ENCODE measurements at places on chromosomes 11 and 22. TPM values are rescaled to one million over a fixed set of nuclear protein-coding genes. Genes with fewer than 3 reads are reported as not detected.

The OR2AG2 gene
- total RNA-seq, result 0.05 TPM

The TRIM64 gene
- not detected for total RNA-seq

The DNAJB7 gene
- total RNA-seq, result not detected

DNA sequence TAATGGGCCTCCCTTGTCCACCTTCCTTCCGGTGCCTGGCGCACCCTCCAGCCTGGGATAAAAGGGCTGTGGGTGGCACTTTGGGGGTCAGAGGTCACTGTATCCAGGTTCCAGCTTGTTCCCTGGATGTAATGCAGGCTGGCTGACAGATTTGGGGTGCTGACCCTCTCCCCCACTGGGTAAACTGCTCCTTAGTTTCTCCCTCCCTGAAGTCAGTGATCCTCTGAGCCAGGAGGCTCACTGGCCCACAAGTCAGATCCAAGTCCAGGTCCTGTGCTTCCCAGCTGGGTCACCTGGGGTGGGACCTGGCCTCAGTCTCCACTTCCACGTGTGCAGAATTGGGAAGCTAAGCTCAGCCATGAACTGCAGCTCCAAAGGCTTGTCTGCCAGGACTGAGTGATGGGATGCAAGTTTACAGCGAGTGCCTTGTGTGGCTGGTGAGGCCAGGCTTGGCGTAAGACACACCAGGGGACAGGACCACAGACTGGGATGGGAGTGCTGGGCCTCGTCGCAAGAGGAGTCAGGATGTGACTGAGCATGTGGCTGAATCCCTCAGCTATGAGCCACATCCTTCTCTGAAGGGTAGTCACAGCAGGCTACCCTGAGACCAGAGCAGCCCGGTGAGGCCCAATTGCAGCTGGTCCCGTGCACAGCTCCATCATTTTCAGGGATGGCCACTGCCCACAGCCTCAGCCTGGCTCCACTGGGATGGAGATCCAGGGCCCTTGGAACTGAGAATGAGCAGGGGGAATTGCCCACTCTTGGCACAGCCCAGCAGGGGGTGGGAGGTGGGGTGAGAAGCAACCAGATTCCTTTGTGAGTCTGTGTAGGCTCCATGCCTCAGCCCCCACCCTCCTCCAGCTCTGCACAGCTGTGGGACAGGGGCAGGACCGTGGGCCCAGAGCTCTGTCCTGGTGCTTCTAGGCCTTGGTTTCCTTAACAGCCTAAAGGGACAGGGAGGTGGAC, 7.2 kb downstream of the SHISA8 start:
- DNase-seq, result no peak

GRCh38 chr11:64359712-64360445, 917 bp downstream of the RPS6KA4 start:
- no peak for DNase-seq

GRCh38 chr11:72684236-72684912, 10.2 kb upstream of the PDE2A start:
- no peak for DNase-seq

GRCh38 chr11:88689548-88690240, 352.2 kb upstream of the CTSC start:
- no peak for DNase-seq

DNA sequence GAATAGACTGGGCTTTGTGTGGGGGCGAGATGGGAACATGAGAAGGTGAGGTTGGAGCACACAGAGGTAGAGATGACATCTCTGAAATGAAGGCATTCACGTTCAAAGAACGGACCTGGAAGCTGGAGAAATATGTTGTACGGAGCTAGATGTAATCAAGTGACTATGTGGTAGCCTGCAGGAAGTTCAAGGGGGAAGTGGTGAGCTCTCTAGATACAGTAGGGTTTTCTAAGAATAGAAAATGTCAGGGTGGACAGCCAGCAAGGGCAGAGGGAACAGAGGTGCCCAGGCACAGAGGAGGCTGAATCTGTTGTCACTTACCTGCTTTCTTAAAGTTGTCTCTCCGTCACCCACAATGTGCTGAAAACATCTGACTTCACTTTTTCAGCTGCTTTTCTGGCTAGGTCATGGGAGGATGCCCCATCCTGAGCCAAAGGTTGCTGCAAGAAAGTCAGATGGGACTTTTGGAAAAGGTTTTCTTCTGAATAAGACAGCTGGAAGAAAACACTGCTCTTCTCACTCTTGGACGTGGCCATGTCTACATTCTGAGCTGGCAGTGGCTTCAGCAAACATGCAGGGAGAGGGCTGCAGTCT, 171.5 kb upstream of the B3GAT1 start:
- DNase-seq, result no peak

The C11orf21 gene
- 2.4 TPM for total RNA-seq

GRCh38 chr22:29265929-29266328, 1.9 kb downstream of the RHBDD3 start:
- DNase-seq, result no peak

The LRRC55 gene
- 2.0 TPM for total RNA-seq

- no peak for DNase-seq
Measured at GRCh38 chr11:69491071-69492031, 9.9 kb downstream of the LINC01488 start.

GRCh38 chr22:22883090-22883727, 4.4 kb upstream of the IGLL5 start:
- no peak for DNase-seq

DNA sequence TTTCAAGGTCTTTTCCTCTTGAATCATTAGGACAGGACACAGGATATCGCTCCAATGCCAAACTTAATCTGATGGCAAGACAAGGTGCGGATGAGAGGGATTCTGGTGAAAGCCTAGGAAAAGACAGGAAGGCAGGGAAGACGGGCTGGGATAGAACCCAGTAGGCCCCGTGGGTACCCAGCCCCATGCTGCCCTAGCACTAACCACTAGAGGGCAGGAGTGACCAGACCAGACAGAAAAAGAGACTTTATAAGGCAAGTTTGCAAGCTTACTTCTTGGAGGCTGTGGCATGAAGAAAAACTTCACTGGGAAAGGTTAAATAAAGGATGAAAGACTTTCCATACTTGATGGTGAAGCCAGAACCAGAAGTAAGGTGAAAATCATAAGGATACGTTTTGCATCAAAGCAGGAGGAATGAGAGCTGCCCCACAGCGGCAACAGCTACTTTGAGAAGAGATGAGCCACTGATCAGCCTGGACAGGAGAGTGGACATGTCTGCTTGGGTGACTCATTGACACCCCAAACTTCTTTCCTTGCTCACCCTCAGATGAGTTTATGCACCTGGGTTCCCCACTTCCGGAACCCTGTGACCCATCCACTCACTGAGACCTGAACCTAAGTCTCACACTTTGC, 39.8 kb downstream of the SYN3 start:
- DNase-seq, result no peak

GRCh38 chr11:70127653-70128434, 49.7 kb downstream of the ANO1 start:
- no peak for DNase-seq

DNA sequence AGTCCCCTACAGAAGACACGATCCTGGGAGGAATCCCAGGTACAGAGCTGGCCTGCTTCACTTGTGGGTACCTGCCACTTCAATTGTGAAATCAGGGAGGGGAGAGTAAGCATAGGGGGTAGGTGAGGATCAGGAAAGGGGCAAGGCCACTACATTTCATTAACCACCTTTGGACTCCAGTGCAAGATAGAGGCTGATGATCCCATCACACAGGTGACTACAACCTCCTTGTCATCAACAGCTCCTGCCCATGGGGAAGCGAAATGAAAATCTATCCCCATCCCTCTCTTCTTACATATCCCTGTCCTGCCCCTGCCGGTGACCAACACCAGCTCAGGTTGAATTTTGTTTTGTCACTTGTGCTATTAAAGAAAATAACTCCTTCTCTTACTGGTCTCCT, 64.7 kb upstream of the VPREB1 start:
- DNase-seq, result no peak

The TPBGL gene
- total RNA-seq, result 0.05 TPM

- DNase-seq, result no peak
Measured at GRCh38 chr11:15500643-15501042, 385.9 kb downstream of the INSC start.

The TYMP gene
- 97.3 TPM for total RNA-seq

GRCh38 chr22:40499209-40499623, 128.8 kb downstream of the SGSM3 start:
- no peak for DNase-seq

DNA sequence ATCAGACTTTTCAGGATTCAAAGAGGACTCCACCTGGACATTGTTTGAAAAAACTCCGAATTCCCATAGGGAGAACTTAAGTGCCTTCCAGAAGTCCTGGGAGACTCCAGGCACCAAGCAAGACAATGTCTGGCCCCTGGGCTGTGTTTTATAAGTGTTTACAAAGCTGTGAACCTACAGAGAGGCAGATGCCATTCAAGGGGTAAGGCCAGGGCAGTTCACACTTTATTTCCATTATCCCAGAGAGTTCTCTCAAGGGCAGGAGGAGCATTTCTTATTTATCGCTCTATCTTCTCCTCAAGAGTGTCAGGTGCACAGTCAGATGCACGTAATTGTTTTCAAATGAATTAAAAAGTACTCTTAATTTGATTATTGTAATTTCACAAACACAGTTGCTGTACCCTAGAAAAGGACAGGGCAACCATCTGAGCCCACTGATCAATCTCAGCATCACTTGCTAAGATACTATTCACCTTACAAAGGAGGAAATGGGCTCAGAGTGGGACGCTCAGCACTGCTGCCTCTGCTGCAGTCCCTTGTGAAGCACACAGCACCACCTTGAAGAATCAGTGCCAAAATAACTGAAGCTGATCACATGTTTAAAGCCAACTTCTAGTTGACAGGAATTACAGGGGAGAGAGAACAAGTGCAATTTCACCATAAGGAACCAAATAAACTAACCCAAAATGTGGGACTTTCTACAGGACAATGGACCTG, 35.0 kb downstream of the RASSF10 start:
- no peak for DNase-seq

DNA sequence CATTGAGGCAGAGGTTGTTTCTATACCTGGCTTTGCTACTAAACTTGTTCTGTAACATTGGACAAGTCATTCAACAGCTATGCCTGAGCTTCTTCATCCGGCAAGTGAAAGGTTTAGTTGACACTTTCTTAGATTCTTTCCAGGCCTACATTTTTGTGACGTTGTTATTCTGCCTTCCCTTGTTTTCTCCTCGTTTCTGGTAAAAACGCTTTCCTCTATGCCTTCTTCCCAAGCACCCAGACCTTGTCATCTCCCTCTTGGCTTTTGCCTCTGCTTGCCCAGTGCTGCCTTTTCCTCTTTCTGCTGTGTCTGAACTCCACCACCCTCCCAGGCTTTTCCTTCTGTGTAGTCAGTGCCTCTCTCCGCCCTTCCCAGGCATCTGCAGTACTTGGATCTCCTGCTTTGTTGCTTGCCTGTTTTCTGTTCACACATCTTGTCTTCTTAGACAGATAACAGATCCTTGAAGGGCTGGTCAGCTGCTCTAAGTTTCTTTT, 1.4 kb upstream of the AMOTL1 start:
- no peak for DNase-seq

The C22orf31 gene
- 1.7 TPM for total RNA-seq

DNA sequence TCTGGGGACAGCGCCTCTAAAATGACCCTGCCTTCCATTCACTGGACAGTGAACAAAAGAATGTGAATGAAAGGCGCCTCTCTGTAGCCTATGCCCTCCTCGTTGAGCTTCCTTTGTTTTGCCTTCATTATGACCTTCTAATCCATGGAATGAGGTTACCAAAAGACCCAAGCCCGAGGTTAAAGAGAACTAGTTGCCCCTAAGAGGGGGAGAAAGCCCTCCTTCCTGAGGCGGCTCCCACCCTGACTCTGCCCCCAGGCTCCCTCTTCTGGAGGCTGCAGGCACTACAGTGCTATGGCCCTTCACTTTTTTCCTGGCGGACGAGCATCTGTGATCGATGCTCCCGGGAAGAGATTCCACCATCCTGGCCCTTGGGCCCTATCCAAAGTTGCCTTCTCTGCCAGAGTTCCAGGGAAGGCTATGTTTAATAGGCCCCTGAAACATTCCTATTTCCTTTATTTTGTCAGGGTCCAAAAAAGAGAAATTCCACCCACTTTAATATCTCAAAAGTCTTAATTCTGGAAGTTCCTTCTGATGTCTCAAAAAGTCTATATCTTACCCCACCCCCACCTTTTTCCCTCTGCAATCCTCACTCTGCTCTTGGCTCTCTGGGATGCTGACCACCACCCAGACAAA, 147.3 kb downstream of the FEZ1 start:
- no peak for DNase-seq

DNA sequence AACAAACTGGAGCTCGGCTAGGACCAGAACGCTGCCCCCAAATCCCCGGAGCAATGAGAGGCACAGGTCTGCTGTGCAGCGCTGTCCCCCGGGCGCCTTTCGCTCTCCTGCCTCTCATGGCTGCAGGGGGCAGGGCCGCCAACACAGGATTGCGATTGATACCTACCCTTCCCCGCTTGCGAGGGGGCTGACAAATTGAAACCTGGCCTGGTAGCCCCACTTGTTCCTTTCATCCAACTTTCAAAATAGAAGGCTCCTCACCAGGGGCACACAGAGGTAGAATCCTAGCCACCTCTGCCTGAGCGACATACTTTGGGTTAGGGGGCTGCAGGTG, 642 bp upstream of the CASTOR1 start:
- no peak for DNase-seq

DNA sequence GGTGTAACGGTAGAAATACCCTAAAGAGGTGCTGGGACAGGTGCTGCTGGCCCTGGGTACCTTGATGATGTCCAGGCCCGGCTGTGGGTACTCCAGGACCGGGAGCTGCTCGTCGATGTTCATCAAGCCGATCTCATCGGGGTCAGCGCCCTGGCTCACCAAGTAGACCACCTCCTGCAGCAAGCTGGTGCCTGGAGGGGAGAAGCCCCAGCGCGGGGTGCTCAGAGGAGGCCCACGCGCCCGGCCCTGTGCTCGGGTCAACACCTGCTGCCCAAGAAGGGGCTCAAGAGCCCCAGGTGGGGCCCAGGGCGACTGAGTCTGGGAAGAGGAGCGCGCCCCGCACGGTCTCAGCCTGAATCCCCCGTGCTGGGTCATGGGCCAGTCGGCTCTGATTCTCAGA, 20.6 kb downstream of the SULT4A1 start:
- DNase-seq, result no peak

The GRAP2 gene
- total RNA-seq, result 193 TPM

The KCNJ5 gene
- total RNA-seq, result 7.2 TPM

DNA sequence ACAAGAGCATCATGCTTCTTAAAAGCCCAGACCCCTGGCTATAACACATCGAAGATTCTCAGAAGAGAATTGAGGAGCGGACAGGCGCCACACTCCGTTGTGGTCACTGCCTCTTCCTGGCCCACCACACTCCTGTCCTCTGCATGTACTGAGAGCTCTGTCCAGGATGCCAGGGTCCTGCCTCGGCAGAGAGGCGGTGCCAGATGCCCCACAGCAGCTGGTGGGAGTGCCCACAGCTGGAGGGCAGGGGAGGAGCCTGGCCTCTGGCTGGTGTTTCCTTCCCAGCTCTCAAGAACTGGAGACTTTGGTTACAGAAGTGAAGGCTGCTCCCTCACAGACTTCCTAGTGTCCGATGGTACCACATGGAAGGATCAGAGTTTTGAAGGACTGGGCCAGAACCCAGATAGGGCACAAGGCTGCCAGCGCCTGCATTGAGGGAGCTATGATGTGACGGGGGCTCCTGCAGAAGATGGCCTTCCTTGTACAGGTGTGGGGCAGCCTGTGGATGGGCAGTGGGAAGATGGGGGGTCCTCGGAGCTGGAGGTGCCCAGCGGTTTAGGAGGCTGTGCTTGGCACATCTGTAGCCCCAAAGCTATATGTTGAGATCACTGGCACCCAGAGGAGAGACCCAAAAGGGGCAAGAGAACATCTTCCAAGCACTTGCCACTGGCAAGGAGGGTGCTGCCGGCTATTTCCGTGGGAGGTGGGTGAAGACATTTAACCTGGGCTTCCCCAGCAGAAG, 19.4 kb downstream of the RSPH14 start:
- DNase-seq, result no peak

- DNase-seq, result no peak
Measured at GRCh38 chr11:128963744-128964325, 21.2 kb upstream of the TP53AIP1 start.

- no peak for DNase-seq
Measured at GRCh38 chr22:43227239-43227630, 40.3 kb upstream of the TTLL12 start.

The MRPL17 gene
- 43.8 TPM for total RNA-seq

Measured in thymus (tissue), 14 donors.